ENCODE measurements at places on chromosomes 2 and 18. TPM values are rescaled to one million over a fixed set of nuclear protein-coding genes. Genes with fewer than 3 reads are reported as not detected.

Gene OSR1
- 8.6 TPM for total RNA-seq

Gene TLX2
- total RNA-seq: not detected

Gene RUFY4
- total RNA-seq: not detected

Gene CHRNG
- total RNA-seq: not detected

Data from right cardiac atrium (tissue), 5 donors.